ENCODE measurements at places on chromosomes 1 and 21. TPM values are rescaled to one million over a fixed set of nuclear protein-coding genes. Genes with fewer than 3 reads are reported as not detected.

DNA sequence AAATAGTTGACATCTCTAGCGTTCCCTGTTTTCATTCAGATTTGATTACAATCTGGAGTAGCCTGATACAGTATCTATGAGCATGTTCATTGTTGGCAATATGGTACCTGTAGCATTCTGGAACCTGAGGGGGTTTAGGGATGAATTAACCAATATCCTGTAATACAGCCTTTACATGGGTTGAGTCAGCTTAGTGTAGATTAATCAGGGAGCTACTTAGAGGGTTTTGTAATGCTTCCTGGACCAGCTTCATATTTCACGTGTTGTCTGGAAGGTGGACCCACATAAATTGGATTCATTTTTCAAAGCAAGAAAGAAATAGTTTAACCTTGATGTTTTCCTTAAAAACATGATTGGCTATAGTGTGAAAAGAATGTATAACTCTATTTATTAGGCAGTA is 3.6 kb downstream of the OTUD3 start:
- no peak for DNase-seq

GRCh38 chr1:213070406-213070805 is 19.4 kb downstream of the RPS6KC1 start:
- peak; percentile 28 for DNase-seq

DNA sequence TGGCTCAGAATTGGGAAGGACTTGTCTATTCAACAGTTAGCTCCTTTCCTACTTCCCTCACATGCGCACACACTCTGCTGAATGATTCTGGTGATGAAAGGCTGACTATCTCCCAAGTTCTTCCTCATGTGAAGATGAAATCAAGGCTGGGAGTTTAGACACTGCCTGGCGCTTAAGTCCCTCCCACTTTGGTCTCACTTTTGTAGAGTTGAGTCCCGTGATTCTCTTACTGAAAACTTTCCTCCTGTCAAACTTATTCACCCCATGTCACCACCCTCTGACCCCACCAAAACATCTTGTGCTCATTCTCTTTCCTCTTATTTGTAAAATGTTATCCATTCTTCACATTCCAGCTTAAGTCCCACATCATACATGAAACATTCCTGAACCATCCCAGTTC is 8.4 kb upstream of the MRPS6 start:
- no peak for DNase-seq

Gene GPR153
- polyA plus RNA-seq, result 26.1 TPM

Gene AMY1B
- not detected for polyA plus RNA-seq
